ENCODE measurements at places on chromosomes 16 and 17. TPM values are rescaled to one million over a fixed set of nuclear protein-coding genes. Genes with fewer than 3 reads are reported as not detected.

- no peak for DNase-seq
- H3K27ac ChIP-seq, result no peak overlapping the region
- H3K4me1 ChIP-seq, result no peaks in the 10 kb centered on the region
- peaks cover 33% of the 10 kb centered on the region for H3K27me3 ChIP-seq
Observed at GRCh38 chr17:34671191-34671590, 91.8 kb downstream of the TMEM132E start.

GRCh38 chr16:51651061-51651466 is 500.0 kb upstream of the SALL1 start:
- DNase-seq, result no peak
- H3K27ac ChIP-seq, result no peak overlapping the region
- H3K36me3 ChIP-seq, result no peaks in the 10 kb centered on the region
- H3K4me1 ChIP-seq, result no peaks in the 10 kb centered on the region
- no peak overlapping the region for H3K4me3 ChIP-seq

DNA sequence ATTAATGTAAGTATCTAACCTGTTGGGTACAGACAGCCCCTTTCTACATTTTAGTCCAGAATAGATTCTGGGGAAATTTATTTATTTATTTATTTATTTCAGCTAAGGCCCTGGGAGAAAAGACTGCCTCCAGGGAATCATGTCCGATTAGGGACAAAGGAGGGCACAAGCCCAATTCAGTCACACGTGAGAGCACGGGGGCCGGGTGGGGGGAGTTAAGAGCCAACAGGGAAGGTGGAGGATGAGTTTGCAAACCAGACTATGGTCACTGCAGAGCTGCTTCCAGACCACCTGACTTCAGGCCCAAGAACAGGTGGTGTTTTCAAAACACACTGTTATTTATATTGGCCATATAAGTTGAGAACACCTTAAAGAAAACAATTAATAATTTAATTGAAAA is 1.6 kb upstream of the ZFHX3 start:
- H3K27ac ChIP-seq, result peak overlapping the region; percentile 95
- H3K36me3 ChIP-seq, result no peaks in the 10 kb centered on the region
- DNase-seq, result no peak
- H3K4me1 ChIP-seq, result peaks cover 46% of the 10 kb centered on the region
- H3K27me3 ChIP-seq, result no peaks in the 10 kb centered on the region

- no peak overlapping the region for H3K27ac ChIP-seq
- H3K4me3 ChIP-seq, result no peak overlapping the region
- no peaks in the 10 kb centered on the region for H3K27me3 ChIP-seq
- DNase-seq, result no peak
Observed at GRCh38 chr16:71537643-71538042, 11.4 kb downstream of the CHST4 start.

WDR81 gene
- total RNA-seq, result 47.2 TPM

DNA sequence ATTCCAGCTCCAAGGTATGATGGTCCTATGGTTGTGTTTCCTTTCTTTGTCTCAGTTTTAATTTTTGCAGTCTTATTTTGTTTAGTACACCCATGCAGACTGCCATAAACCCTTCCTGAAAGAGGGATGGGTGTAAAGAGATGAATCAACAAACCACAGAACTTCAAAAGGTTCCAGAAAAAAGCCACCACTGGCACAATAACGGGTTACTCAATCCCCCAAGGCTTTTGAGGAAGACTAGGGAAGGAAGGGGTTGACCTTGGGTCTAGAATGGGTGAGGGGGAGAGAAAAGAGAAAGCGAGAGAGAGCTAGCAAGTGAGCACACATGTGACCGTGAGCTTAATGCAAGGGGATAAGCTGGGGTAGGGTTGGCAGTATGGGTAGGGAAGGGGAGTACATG is 168.1 kb downstream of the XYLT1 start:
- no peak for DNase-seq
- no peak overlapping the region for H3K27ac ChIP-seq
- H3K27me3 ChIP-seq, result no peaks in the 10 kb centered on the region
- no peaks in the 10 kb centered on the region for H3K36me3 ChIP-seq
